ENCODE measurements at places on chromosomes 4 and X. TPM values are rescaled to one million over a fixed set of nuclear protein-coding genes. Genes with fewer than 3 reads are reported as not detected.

OTUD6A gene
- total RNA-seq, result not detected

DNAAF6 gene
- total RNA-seq, result not detected

PITX2 gene
- 6.6 TPM for total RNA-seq

GRCh38 chr4:7860600-7861163 lies 79.0 kb downstream of the AFAP1 start:
- no peak overlapping the region for H3K4me3 ChIP-seq
- no peaks in the 10 kb centered on the region for H3K36me3 ChIP-seq
- peaks cover 11% of the 10 kb centered on the region for H3K4me1 ChIP-seq
- no peak overlapping the region for H3K27ac ChIP-seq

DNA sequence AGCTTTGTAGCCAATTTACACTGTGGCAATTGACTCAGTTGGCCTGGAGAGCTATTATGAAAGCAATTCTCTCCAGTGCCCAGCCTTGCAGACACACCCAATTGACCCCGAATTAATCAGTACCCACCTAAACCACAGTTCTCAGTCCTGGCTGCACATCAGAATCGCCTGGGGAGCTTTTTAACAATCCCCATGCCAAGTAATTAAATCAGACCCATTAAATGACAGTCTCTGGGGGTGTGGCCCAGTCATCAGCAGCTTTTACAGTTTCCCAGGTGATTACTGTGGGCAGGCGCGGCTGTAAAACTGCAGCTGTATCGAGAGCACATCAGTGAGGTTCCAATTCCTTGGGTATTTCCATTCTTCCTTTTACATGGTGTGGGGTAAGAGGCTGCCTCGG lies 460.9 kb upstream of the FAT1 start:
- DNase-seq, result no peak
- H3K27ac ChIP-seq, result no peak overlapping the region
- H3K27me3 ChIP-seq, result no peaks in the 10 kb centered on the region
- no peaks in the 10 kb centered on the region for H3K4me1 ChIP-seq
- H3K36me3 ChIP-seq, result no peaks in the 10 kb centered on the region
- no peak overlapping the region for H3K4me3 ChIP-seq

DNA sequence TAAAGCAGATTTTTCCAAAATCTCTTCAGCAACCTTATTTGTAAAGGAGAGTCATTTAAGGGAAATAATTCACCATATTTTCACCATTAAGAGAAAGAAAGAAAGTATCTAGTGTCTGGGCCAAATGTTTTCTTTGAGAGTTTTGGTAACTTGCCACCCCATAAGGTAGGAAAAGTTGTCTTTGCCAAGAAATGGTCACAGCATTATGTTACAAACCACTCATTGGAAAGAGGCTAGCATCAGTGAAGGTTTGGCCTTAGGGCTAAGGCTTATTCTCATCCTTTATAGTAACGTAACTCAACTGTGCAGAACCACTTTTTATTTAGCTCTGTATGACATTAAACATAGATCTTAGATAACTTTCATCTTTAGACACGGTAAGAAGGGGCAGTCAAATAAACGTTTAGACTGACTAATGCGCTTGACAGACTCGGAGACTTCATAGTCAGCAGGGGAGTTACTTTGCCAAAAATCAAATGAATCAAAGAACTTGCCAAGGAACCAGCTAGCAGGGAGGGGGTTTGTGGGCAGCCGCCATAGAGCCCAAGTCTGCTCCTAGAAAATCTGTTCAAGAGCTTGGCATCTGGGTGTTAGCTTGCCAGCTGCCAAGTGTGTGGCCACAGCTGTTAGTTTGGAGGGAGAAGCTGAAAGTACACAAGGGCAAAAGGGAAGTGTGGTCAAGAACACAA lies 182.8 kb upstream of the GRID2 start:
- H3K36me3 ChIP-seq, result no peaks in the 10 kb centered on the region
- H3K27me3 ChIP-seq, result no peaks in the 10 kb centered on the region
- no peak overlapping the region for H3K4me3 ChIP-seq

DNA sequence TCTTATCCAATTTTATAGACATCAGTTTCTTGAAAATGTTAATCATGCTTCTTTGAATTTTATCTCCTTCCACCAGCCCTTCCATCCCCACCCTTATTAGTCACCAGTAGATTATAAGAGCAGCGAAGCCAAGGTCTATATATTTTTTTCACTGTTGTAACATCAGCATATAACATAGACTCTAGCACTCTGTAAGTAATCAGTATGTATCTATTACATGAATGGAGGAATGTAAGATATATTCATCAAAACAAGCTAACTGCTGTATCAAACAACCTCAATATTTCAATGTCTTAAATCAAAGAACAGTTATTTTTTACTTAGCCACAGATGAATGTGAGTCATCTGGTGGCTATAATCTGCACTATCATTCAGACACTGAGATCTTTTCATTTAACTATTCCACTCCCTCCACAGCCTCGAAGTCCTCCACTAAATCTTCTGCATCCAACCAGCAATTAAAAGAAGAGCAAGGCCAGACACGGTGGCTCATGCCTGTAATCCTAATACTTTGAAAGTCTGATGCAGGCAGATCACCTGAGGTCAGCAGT lies 178.9 kb downstream of the CENPC start:
- no peak overlapping the region for H3K27ac ChIP-seq
- no peaks in the 10 kb centered on the region for H3K27me3 ChIP-seq
- DNase-seq, result no peak
- no peaks in the 10 kb centered on the region for H3K36me3 ChIP-seq

DNA sequence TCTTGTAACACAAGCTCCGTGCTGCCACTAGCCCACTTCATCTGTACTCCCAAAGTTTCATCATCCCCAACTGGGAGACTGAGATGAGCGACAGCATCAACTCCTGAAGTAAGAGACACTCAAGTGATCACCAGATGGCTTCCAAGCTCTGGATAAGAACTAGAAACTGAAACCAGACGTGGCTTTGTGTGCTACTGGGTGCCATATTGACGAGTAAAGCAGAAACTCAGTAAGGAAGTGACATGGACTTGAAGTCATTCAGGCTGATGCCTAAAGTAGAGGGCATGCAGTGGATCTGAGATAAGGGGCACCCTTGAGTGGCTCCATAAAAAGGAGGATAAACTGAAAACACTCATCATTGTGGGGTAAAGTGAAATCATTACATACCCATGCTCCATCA lies 72.4 kb downstream of the PCYT1B start:
- no peak for DNase-seq
- no peaks in the 10 kb centered on the region for H3K36me3 ChIP-seq
- H3K4me3 ChIP-seq, result no peak overlapping the region
- H3K4me1 ChIP-seq, result no peaks in the 10 kb centered on the region
- no peaks in the 10 kb centered on the region for H3K27me3 ChIP-seq

Measured in vagina (tissue), 2 donors.